ENCODE measurements at places on chromosomes 7 and 10.

- DNase-seq, result peak; percentile 53
Observed at GRCh38 chr7:5424749-5425506, 1.3 kb upstream of the TNRC18 start.

- DNase-seq, result no peak
Observed at GRCh38 chr7:90383861-90384260, 19.4 kb upstream of the CLDN12 start.

- no peak for DNase-seq
Observed at GRCh38 chr10:20013991-20014750, 197.9 kb downstream of the PLXDC2 start.

DNA sequence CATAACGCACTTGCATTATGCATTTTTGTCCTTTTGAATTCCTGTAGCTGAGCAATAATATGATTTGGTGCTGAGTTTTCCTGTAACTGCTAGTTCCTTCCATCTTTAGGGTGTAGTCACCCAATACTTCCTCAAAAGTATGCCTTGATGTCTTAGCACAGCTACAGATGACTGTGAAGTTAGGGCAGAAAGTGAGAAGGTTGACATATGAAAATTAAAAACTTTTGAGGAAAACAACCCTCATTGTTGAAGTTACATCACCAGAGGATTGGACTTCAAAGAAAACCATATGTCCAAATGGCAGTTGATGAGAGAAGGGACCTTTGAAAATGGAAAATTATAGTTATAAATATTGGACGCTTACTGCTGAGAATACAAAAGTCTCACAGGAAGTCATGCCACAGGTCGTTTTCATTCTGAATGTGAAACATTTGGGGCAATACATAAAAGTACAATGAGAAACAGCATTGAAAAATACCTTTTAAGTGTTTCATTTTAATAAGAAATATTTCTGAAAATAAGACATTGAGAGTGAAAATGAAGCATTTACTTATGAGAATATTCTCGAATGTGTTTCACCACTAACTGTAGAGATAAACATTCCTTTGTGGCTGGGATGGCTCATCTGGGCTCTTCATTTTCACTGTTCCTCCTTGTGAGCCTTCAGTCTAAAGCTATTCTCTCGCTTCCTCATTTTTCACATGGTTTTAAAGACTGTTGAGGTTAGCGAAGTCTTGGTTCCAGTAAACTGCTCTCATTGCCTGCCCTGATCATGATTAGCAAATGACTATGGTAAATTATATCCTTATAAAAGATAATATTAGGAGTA lies 61.4 kb upstream of the NME8 start:
- no peak for DNase-seq

DNA sequence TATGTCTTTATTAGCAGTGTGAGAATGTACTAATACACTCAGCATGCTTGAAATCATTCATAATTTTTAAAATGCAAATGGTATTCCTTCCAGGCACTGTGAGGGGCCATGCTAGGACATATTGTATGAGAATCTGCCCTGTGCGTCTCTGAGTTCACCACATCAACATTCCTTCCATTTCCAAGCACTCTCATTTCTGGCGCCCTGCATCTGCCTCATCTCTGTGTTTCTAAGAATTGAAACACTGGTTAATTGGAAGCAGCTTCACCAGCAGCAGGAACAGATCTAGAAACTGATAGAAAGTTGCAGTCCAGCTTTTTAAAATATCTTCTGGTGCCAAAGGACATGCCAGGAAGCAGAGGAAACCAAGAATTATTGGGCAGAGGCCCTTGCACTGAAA lies 555.9 kb upstream of the DPP6 start:
- DNase-seq, result no peak

DNA sequence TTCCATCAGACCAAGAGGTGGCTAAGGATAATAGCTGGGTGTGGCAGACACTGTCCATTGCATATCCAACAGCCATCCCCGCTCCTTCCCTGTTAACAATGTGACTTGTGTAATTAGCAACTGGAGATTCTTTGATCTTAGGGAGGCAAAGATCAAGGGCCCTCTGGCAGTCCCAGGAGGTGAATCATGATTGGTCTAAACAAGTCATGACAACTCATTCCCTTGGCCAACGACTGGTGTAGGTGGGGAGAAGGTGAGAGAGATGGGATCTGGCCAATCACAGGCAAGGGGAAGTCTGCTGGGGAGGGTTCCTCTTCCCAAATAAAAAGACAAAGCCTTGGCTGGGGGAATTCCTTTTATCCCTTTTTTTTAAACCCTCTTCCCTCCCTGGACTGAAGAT lies 46.2 kb upstream of the COMTD1 start:
- no peak for DNase-seq

DNA sequence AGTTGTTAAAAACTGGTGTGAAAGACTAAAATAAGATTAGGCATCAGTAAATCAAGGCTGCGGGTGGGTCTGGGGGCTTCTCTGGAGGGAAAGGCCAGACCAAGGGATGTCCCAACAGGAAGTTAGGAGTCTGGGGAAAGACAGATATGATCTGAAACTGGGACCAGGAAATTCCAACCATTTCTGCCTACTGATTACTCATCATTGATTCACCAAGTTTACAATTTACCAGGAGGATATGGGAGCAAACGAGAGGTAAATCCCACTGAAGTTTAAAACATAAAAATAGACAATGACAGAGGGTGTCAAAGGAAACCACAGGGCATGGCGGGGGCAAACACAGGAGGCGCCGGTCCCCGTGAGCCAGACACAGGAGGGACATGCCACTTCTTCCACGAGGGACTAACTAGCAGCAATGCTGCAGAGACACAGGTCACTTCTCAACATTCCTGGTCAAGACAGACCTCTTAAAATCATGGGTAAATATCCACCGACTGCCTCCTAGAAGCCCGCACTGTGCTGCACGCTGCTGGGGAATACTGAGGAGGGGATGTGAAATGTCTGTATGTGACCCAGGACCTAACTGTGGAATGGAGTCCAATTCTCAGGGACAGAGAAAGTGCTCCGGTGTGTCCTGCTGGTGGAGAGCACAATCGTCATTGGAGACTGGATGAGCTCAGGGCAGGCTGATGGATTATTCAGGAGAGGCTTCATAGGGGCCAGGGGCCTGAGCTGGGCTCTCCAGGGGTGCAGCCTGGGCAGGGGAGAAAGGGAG lies 153.4 kb upstream of the KLF14 start:
- DNase-seq, result no peak

DNA sequence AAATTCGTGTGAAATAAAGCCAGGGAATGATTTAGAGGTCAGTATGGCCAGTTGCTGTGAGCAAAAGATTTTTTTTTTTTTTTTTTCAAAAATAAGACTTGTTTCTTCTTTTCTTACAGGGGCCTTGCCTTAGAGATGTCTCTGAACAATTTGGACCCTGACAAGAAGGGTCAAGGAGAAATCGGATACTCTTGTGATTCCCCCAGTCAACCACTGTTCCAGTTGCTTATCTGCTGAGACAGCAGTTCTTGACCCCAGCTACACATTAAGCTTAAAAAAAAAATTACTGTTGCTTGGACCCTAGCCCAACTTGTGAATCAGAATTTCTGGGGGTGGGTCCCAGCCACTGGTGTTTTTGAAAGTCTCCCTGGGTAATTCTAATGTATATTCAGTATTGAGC lies 12.0 kb upstream of the FMC1 start:
- DNase-seq, result no peak

- DNase-seq, result no peak
Observed at GRCh38 chr10:44306762-44307161, 78.1 kb downstream of the CXCL12 start.

GRCh38 chr7:521221-522070 lies 1.8 kb upstream of the PDGFA start:
- no peak for DNase-seq

DNA sequence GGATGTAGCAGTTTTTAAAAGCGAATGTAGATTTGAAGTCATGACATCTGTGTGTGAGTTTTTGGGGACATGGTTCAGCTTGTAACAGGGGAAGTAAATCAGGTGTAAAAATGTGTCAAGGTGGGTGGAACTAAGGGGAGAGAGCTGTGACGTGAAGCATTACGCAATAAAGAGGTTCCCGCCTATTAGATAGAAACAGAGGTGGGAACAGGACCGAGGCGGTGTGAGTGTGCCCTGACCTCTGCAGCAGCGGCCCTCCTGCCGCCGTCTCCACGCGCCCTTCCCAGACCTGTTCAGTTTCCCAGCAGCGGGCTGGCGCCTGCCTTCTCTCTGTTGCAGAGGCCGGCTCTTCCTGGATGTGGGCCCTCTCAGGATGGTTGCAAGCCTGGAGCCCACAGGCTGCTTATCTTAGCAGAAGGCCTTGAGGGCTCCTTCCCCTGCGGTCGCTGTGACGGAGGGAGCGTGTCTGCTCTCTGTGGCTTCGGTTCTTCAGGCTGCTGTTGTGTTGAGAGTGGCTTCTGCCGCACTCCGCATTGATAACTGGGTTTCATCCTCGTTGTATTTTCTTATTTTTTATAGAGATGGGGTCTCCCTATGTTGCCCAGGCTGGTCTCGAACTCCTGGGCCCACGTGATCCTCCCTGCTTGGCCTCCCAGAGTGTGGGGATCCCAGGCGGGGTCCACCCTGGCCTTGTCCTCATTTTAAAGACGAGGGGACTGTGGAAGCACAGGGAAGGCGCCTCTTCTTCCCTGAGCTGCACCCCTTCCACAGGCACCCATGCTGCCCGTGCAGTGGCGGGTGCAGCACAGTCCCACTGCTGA lies 65.0 kb downstream of the DNAJB6 start:
- DNase-seq, result no peak

DNA sequence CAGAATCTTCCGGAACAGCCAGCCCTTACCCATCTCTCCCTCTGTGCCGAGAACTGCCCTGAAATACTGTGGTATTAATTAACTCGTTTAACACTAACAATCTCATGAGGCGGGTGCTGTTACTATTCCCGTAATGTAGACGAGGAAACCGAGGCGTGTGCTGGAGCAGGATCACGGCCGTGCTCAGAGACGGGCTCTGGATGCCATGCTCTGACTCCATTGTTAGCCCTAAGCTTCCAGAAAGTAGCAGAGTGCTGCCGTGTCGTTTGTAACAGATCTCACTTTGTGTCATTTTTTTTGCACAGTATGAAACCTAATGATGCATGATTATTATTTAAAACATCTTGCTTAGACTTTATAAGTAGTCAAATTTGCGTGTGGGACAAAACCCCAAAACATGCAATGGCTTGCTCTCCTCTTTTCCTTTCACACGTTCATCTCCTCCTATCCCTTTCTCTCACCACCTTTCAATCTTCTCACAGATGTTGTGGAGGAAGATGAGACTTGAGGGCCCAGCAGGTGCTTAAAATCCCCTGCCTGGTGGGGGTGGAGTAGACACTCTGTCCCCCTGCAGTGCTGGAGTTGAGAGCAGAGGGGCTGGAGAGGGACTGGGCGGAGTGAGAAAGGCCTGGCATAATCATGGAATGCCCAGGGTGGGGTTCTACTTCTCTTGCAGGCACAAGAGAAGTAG lies 482 bp upstream of the ACTR3C start:
- no peak for DNase-seq

- no peak for DNase-seq
Observed at GRCh38 chr10:126634911-126635310, 35.6 kb downstream of the C10orf90 start.

DNA sequence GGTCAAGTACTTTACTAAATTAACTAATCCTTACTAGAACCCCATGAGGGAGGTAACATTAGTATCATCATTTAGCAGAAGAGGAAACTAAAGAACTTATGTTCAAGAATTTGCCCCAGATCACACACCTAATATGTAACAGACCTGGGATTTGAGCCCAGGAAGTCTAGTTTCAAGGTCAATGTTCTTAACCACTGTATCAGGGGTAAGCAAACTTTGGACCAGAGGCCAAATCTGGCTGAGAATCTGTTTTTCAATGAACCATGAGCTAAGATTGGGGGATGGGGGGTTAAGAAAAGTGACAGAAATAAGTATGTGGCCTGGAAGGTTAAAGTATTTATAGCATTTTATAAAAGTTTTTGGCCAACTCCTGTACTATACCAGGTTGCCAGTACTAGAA lies 95.1 kb downstream of the ZNF248 start:
- no peak for DNase-seq

GRCh38 chr7:148570510-148570909 lies 20.1 kb upstream of the C7orf33 start:
- DNase-seq, result no peak

GRCh38 chr7:151415375-151416105 lies 5.7 kb upstream of the WDR86 start:
- no peak for DNase-seq

DNA sequence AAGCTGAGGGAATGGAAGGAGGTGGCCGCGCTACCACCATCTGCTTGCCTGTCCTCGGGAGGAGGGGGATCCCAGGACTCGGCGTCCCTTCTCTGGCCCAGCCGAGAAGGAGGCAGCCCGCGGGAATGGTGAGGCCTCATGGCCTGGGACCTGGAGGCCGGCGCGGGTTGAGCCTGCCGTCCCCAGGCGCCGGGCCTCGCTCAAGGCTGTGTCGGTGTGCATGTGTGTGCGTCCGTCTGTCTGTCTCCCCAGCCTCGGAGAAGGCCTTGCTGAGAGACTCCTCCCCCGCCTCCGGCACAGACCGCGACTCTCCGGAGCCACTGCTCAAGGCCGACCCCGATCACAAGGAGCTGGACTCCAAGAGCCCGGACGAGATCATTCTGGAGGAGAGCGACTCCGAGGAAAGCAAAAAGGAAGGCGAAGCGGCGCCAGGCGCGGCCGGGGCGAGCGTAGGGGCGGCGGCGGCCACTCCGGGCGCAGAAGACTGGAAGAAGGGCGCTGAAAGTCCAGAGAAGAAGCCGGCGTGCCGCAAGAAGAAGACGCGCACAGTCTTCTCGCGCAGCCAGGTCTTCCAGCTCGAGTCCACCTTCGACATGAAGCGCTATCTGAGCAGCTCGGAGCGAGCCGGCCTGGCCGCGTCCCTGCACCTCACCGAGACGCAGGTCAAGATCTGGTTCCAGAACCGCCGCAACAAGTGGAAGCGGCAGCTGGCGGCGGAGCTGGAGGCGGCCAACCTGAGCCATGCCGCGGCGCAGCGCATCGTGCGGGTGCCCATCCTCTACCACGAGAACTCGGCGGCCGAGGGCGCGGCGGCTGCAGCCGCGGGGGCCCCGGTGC lies 1.3 kb downstream of the HMX3 start:
- no peak for DNase-seq

DNA sequence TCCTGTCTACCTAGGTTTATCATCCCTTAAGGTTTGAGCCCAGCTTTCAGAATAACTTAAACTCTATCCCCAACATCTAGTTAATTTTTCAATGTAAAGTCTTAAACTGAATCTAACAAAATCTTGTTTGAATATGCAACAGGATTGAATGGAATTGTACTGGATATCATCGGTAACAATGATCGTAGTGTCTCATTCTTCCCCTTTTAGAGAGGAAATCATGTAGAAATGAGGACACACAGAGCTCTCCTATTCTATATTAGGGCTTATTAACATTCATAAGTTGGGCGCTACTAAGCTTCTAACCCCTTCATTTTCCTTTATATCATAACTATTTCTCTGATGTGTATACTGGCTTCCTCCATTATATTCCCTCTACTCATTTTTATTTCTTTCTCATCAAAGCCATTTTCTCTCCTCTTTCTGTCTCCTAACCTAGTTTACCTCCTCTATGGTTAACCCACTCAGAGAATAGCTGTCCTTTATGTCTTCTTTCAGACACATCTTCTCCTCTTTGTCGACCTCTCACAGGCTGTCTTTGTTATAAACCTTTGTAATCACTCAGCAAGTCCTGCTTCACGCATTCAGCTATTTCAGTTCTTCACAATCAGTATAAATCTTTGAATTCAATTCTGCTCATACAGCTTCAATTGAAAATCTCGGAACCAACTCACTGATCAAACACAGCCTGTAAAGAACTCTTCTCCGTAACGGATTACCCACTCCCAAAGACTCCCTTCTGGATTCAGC lies 1019.0 kb upstream of the C7orf33 start:
- DNase-seq, result peak; percentile 51

GRCh38 chr7:108809356-108809755 lies 239.7 kb downstream of the DNAJB9 start:
- DNase-seq, result no peak

Data from hippocampal formation (tissue), 2 donors.